Stimulated activated CD4-positive, alpha-beta T cell treated with anti-CD3 and anti-CD28 coated beads, Interleukin-15, amount 100 ng/mL, for 1 hour (primary cell): ENCODE measurements at places on chromosomes 5 and 9.

DNA sequence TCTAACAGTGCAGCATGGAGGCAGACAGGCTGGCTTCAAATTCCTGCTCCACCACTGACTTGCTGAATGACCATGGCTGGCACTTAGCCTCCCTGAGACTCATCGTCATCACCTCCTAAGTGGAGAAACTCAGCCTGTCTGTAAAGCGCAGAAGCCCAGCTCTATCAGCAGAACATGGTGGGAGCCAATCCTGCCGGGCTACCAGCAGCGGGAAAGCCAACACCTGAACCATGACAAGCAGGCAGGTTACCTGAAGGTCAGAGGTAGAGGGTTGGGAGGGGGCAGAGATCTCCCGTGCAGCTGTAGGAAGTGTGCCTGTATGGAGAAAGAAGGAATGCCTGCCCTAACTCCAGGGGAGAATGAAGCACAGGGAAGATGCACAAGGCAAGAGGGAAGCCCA lies 72.6 kb upstream of the LRRTM2 start:
- DNase-seq: no peak

DNA sequence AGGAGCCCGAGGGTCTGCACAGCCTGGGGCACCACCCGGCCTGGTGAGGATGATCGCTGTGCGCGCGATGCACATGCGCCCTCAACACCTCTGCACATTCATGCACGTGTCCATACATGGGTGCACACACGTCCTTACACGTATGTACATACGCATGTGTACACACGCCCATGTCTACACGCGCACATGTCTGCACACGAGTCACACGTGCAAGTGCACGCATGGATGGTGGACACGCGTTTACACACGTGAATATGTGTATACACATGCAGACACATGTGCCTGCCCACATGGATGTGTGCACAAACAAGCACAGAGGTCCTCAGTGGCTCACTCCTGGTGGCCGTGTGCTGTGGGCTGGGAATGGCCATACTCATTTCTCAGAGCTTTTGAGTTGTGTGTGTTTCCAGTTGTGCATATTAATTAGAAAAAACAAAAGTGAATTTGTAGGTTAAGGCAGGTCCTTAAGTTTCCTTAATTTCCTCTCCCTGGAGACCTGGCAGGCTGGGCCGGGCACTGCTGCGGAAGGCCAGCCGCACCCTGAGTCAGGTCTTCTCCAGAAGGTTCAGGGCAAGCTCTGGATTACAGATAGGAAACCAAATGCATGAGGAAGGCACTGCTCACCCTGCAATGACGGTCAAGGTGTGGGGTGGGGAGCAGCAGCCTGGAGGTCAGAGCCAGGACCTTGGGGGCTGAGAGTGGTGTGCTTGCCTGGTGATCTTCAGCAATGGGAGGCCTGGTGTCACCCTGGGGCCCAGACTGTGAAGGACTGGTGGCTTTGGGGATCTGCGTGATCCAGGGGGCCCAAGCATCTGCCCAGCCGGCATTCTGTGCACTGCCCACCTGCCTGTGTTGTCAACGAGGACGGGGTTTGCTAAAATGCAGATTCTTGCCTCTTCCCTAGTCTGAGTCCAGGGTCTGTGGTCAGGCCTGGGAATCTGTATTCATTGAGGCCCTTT lies 1.3 kb upstream of the RNU6ATAC start:
- DNase-seq: peak; percentile 34

DNA sequence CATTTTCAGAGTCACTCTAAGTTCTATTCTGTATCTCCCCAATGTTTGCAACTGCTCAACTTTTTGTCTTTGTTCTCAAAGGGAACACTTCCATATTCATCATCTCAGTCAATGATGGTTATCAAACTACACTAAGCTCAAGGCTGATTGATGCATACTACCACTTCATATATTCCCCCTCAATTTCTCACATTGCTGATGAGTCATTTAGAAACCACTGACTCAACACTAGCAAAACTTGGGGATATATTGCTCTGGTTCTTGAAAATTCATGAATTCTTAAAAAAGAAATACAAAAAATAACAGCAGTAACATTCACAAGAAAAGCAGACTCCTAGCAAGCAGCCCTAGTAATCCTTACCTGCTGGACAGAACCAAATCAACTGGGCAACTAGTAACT lies 52.2 kb downstream of the ABHD17B start:
- DNase-seq: no peak

DNA sequence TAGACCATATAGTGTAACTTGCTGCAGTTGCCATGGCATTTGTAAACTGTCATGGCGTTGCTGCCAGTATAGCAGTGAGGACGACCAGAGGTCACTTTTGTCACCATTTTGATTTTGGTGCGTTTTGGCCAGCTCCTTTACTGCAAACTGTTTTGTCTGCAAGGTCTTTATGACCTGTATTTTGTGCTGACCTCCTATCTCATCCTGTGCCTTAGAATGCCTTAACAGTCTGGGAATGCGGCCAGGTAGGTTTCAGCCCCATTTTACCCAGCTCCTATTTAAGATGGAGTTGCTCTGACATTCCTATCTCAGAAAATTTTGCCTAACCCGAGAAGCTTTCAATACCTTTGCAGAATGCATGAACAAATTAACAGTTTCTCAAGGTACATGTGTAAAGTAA lies 914.4 kb upstream of the ACO1 start:
- DNase-seq: no peak

DNA sequence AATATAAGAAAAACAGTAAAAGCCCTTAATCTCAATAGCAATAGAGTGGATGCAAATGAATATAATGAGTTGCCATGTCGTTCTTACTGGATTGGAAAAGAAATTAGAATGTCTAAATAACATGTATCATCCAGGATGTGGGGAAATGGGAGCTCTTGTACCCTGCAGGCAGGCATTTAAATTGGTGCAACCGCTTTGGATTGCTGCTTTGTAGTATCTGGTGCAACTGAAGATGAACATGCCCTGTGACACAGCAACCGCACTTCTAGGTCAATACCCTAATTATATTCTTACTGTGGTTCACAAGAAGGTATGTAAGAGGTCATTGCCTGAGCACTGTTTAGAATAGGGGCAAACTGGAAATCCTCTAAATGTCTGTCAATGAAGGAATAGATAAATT lies 18.9 kb downstream of the MRPS30 start:
- DNase-seq: no peak

DNA sequence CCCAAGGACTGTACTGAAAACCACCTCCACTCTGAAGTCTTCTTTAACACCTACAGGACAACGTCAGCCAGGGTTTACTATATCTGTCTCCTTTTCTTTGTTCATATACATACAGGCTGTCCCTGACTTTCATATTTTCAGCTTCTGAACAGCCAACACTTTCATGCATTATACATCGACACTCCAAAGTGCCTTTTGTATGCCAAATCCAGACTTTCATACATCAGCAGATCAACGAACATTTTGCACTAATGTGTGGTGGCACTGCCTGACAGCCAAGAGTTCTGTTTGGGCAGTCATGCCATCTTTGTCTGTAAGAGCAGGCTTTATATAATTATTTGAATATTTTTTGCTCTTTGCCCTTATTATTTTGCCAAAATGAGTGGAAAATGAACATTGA lies 487.4 kb downstream of the CETN3 start:
- no peak for DNase-seq

- no peak for DNase-seq
Measured at GRCh38 chr9:18006591-18006990, 427.7 kb downstream of the SH3GL2 start.

DNA sequence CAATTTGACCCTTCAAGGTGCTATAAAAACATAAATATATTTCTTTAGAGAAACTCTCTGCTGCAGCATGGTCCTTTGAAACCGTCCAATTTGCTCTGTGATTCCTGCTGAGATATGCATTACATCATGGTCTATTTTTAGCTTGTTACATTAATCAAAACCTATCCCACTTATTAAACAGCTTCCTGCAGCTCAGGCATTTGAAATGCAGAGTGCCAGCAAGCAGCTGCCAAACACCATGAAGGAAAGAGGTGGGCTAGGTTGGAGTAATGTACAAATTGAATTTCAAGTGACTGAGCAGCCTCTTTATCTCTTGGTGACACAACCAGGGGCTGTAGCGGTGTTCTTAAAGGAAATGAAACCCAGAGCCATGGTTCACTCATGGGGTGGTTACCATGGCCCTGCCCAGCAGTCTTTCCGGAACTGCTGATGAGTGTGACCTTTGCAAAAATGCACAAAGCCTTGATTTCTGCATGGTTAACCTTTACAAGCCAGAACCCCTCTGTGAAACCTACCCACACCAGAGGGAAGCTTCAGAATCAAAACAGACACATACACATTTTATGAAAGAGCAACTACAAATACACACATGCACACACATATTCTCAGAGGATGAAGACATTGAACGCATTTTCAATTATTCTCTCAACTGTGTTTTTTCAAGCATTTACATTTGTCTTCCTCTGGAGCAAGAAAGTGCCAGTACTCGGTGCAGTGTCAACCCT lies 155.8 kb upstream of the ZNF608 start:
- no peak for DNase-seq

GRCh38 chr5:135232958-135233357 lies 166.1 kb downstream of the MACROH2A1 start:
- DNase-seq: no peak

DNA sequence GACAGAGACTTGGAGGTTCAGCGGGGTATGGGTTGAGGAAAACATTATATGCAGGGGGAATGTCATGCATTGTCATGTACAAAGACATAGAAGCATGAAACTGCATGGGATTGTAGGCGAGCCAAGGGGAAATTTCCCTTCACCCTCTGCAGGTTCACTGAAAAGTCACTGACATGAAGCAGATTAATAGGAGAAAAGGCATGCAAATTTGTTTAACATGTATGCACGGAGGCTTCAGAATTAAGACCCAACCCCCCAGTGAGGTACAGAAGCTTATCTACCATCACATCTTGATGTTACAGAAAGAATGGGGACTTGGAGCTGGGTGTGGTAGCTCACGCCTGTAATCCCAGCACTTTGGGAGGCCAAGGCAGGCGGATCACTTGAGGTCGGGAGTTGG lies 18.5 kb downstream of the NIM1K start:
- no peak for DNase-seq

- DNase-seq: no peak
Measured at GRCh38 chr9:7479300-7479699, 320.3 kb downstream of the DMAC1 start.

DNA sequence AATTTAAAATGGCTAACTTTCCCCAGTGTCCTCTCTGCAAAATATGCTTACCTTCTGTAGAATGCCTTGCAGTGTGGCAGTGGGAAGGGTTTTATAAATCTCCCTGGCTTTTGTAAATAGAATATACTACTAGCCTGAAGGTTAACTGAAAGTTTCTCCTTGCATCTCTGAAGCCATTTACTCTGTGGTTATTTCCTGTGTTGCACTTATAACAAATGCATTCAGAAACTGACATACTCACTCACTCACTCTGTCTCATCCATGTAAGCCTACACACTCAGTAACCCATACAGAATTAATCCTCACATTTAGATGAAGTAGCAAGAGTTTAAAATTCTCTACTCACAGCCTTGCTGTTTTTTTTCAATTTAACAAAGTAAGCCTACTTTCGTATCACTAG lies 87.1 kb upstream of the SH3GL2 start:
- DNase-seq: no peak

- no peak for DNase-seq
Measured at GRCh38 chr9:117494401-117495090, 79.7 kb upstream of the ASTN2 start.

DNA sequence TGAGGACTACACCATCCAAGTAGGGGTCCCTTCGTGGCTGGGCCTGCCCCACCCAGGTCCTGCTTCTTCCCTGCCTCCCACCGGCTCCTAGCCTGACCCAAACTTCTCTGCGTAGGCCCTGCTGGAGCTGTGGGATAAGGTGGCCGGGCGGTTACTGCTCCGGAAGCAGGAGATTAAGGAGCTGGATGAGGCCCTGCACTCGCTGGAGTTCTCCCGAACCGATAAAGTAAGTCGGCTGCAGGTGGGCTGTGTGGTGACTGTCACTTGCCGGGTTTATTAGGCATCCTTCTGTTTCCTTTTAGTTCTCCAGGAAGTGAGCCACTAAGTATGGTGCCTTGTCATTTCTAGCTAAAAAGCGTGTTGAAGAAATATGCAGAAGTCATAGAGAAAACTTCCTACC lies 7.0 kb downstream of the CCDC180 start:
- no peak for DNase-seq

GRCh38 chr5:850511-851006 lies at the start of gene ZDHHC11:
Gene ZDHHC11 (minus strand): TSS chr5:850986. CDS start chr5:850602, 384 bp downstream.
- DNase-seq: no peak

DNA sequence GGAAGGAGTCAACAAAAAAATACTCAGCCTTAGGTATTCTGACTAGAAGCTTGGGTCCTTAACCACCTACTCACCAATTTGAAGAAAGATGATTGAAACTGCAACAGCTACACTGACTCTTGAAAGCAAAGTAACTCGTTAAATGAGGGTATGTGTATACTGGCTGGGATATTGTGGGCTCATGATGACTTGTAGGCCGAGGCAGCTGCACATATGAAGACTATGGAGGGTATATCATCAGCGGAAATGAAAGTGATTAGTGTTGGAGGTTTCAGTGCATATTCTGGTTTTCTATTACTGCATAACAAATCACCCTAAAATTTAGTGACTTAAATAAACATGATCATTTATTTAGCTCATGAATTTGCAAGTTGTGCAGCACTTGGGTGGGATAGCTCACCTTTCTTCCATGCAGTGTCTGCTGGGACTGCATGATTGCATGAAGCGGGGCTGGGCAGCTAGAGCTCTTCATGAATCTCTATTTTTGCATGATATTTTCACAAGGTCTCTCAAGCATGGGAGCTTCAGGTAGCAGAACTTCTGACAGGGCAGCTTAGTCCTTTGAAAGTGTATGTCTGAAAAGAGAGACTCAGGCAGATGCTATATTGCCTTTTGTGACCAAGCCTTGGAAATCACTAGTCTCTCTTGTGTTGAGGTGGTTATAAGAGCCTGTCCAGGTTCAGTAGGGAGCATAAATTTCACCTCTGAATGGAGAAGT lies 96.1 kb upstream of the CDKN2B start:
- no peak for DNase-seq

DNA sequence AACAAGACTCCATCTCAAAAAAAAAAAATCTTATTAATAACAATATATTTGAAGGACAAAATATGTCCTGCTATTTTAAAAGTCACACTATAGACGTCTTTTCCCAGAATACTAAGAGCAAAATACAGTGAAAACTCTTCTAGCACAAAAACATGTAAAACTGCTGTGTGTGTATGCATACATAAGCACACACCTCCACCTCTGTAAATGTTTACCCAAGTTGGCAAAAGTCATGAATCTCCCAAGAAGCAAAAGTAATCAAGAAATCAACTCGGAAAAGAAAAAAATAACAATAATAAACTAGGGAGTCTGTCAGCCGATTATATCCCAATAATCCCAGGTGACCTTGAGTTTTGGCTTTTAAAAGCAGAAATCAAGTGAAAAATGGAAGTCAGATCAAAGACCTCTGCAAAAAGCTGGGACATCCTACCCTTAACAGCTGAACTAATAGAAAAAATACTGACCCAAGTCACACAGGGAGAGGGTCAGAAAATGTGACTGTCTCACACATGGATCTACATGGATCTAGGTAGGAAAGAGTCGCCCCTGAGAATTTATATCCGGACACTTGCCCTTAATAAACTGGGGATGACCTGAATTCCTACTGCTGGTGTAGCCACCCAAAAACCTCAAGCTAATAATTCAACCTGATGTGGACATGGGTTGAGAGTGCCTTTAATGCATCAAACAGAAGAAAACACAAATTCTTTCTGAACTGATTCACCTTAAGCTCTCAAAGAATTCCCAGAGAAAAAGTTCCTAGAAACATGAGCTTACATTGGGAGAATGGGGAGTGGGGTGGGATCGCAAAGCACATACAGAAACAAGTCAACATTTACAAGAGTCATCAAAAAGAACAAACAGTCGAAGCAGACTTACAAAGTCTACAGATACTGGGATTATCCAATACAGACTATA lies 29.9 kb downstream of the LPAR1 start:
- no peak for DNase-seq

GRCh38 chr9:77826621-77827020 lies 178.5 kb upstream of the GNA14 start:
- no peak for DNase-seq
